ENCODE measurements at places on chromosomes 12 and 14. TPM values are rescaled to one million over a fixed set of nuclear protein-coding genes. Genes with fewer than 3 reads are reported as not detected.

The TBX3 gene
- total RNA-seq: 25.1 TPM

The TAC3 gene
- total RNA-seq: not detected

The NRXN3 gene
- 0.11 TPM for total RNA-seq

The SLCO1C1 gene
- not detected for total RNA-seq

The POLE2 gene
- total RNA-seq: 5.5 TPM

The POC1B gene
- total RNA-seq: 16.8 TPM

The NUAK1 gene
- total RNA-seq: 29.6 TPM

The ZNF891 gene
- 0.43 TPM for total RNA-seq

The CD163L1 gene
- not detected for total RNA-seq

The GARIN6 gene
- total RNA-seq: not detected

The EIF2S3B gene
- total RNA-seq: 4.9 TPM

The SLC5A8 gene
- not detected for total RNA-seq

The TCTN2 gene
- 9.3 TPM for total RNA-seq

The SERPINA3 gene
- 0.89 TPM for total RNA-seq

The IGF1 gene
- total RNA-seq: 1.4 TPM

The KRT78 gene
- total RNA-seq: not detected

The TAS2R42 gene
- not detected for total RNA-seq

The TSPAN9 gene
- 14.4 TPM for total RNA-seq

The OLR1 gene
- 6.3 TPM for total RNA-seq

The AEBP2 gene
- total RNA-seq: 10.6 TPM

The MSRB3 gene
- total RNA-seq: 74.1 TPM

The FLRT2 gene
- 94.1 TPM for total RNA-seq

The WNT1 gene
- not detected for total RNA-seq

The SLC25A47 gene
- total RNA-seq: not detected

The RNU4-1 gene
- not detected for total RNA-seq

The TEX52 gene
- not detected for total RNA-seq

The TC2N gene
- total RNA-seq: under 0.01 TPM

The EP400 gene
- total RNA-seq: 9.6 TPM

The KRT6A gene
- not detected for total RNA-seq

The MORN3 gene
- total RNA-seq: not detected

The HOXC10 gene
- total RNA-seq: not detected

The IAPP gene
- total RNA-seq: not detected

The SMIM41 gene
- not detected for total RNA-seq

The NRL gene
- not detected for total RNA-seq

The IL26 gene
- total RNA-seq: not detected

The CLEC2A gene
- not detected for total RNA-seq

The ANKRD33 gene
- total RNA-seq: not detected

The EML5 gene
- total RNA-seq: not detected

The FLVCR2 gene
- not detected for total RNA-seq

The IRAK4 gene
- 24.0 TPM for total RNA-seq
